ENCODE measurements at places on chromosomes 2 and 18.

DNA sequence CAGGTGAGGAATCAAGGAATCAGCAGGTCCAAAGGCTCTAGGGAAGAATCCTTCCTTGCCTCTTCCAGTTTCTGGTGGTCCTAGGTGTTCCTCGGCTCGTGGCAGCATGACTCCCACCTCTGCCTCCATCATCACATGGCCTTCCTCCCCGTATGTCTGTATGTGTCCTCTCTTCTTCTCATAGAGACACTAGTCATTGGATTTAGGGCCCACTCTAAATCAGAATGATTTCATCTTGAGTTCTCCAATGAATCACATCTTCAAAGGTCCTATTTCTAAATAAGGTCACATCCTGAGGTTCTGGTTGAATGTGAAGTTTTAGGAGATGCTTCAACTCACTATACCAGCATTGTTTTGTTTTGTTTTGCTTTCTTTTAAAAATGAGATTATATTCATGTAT, 11.1 kb upstream of the AGFG1 start:
- DNase-seq = peak; percentile 25

- DNase-seq = no peak
Measured at GRCh38 chr18:55375930-55376329, 212.1 kb downstream of the TCF4 start.

DNA sequence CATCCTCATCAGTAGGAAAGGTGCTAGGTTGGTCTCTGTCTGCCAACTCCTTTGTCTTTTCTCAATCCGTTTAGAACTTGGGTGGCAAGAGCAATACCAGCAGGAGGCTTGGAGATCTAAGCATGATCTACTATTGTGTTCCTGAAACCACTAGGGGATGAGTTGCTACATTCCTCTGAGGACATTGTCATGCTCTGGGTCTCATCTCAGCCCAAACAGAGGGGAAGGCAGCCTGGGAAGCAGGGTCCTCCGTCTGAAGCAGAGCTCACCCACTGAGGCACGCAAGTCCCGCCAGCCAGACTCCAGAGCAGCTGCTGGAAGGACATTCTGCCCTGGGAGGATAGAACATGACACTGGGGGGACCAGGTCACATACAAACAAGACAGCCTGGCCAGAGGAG, 162.9 kb downstream of the MTCL1 start:
- no peak for DNase-seq

- no peak for DNase-seq
Measured at GRCh38 chr2:19979932-19980331, 10.0 kb downstream of the WDR35 start.

GRCh38 chr2:200218645-200219044, 87.8 kb upstream of the SPATS2L start:
- DNase-seq = no peak

- peak; percentile 75 for DNase-seq
Measured at GRCh38 chr2:227908266-227909054, 37.0 kb downstream of the DAW1 start.

DNA sequence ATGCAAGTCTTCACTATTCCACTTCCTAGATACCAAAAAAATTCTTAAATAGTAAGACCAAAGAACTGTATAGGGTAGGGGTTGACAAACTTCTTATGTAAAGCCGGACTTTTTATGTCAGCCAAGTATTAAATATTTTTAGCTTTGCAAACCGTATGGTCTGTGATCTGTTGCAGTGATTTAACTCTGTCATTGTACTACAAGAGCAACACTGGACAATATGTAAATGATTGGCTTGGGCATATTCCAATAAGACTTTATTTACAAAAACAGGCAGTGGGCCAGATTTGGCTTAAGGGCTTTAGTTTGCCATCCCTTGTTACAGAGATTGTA, 48.0 kb downstream of the MGAT5 start:
- DNase-seq = no peak

- DNase-seq = no peak
Measured at GRCh38 chr2:225337183-225337582, 62.3 kb upstream of the NYAP2 start.

GRCh38 chr18:69326094-69326493, 74.6 kb upstream of the DOK6 start:
- DNase-seq = no peak

- no peak for DNase-seq
Measured at GRCh38 chr2:239279508-239280295, 121.1 kb downstream of the HDAC4 start.

GRCh38 chr2:220513573-220514288, 886.3 kb downstream of the SLC4A3 start:
- no peak for DNase-seq

DNA sequence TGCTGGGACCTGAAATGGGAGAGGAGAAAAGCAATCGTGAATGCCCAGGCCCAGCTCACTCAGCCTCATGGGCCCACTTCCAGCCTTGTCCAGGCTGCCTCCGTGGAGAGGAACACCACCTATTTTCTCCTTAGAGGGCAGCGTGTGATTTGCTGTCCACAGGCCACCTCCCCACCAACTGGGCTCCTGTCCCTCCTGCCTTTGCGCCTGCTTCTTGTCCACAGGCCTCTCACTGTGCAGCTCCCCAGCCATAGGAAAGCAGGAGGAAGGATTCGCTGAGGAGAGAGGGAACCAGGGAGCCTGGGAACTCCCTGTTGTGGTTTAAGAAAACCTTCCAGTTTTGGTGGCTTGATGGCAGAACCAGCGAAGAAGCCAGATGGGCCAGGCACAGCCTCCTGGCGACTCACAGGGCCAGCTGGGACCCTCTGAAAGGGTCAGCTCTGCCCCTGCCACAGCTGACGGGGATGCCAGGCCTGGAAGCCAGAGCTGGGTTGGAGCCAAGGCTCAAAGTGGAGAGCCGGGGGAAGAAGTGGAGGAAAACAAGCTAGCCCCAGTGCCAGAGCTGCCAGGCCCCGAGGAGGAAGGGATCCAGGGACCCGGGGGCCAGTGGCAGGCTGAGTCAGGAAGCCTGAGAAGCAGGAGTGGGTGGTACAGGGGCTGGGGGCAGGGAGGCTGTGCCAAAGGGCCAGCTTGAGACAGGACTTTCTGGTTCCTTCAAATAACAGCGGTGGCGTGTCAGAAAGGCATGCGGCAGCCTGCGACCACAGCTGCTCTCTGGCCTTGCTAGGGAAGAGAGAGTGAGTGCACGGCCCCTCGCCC, 9.9 kb downstream of the TMBIM1 start:
- DNase-seq = no peak

GRCh38 chr2:58484221-58484620, 243.1 kb upstream of the FANCL start:
- no peak for DNase-seq

GRCh38 chr2:235642446-235643098, 148.7 kb downstream of the AGAP1 start:
- DNase-seq = no peak

- DNase-seq = no peak
Measured at GRCh38 chr2:196336207-196336606, 164.8 kb upstream of the STK17B start.

GRCh38 chr2:216792222-216793021, 67.4 kb downstream of the TNP1 start:
- DNase-seq = no peak

- no peak for DNase-seq
Measured at GRCh38 chr2:236105955-236106607, 62.1 kb downstream of the GBX2 start.

DNA sequence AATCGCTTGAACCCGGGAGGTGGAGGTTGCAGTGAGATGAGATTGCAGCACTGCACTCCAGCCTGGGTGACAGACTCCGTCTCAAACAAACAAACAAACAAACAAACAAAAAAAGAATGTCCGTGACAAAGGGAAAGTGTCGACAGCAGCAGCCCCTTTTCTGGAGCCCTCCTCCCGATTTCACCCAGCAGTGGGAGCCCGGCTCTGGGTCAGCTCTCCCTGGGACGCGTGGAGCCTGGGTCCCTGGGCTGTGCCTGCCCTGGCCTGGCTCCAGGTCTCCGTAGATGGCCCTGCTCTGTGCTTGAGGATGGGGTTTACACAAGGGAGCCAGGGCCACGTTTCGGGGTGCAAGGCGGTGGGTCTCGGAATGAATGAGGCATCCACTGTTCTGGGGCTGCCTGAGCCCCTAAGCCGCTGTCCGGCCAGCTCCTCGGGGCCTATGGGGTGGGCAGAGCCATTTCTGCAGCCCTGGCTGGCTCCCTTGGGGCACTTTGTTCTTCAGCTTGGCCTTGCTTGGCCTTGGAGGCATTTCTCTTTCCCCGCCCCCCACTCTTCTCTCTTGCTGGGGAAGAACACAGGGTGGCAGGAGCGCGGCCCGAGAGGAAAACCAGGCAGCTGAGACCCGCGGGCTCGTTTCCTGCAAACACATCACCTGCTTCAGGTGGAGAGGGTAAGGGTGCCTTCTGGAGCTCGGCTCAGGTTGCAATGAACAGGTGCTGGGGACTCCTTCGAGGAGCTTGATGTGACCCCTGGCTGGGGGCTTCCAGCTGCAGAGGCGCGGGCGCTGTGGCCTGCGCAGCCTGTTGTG, 29.1 kb downstream of the RTP5 start:
- no peak for DNase-seq

DNA sequence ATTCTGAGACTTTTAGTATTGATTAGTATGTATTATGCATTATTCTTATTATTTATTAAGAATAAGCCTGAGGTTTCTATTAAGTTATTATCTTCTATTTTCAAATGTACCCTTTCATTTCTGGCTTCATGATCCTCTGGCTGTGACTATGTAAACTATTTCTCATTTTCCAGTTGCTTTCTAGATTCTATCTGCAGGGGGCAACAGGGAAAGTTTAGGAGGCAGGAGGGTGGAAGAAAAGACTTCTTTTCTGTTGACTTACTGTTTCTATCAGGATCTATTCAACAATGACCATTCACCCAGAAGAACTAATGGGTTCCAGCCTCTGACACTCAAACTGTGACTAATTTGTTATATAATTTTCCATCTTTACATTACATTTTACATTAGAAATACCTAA, 653.4 kb upstream of the FSHR start:
- DNase-seq = no peak

DNA sequence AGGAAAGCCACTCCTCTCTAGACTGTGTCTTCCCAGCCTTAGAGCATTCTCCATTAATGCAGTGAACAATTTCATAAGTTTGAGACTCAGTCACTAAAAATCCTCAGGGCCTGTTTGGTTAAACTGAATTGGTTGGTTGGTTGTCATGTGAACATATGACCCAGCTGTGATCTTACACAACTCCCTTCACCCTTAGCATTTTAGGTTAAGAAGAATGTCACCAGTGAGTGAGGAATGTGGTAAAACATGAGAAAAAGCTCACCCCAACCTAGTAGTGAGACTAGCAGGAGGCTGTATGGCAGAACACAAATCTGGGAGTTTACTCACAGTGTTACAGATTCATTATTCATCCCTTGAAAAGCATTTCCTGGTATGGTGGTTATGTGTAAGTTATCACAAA, 32.4 kb downstream of the LHCGR start:
- DNase-seq = no peak
